ENCODE measurements at places on chromosomes 6 and 20.

DNA sequence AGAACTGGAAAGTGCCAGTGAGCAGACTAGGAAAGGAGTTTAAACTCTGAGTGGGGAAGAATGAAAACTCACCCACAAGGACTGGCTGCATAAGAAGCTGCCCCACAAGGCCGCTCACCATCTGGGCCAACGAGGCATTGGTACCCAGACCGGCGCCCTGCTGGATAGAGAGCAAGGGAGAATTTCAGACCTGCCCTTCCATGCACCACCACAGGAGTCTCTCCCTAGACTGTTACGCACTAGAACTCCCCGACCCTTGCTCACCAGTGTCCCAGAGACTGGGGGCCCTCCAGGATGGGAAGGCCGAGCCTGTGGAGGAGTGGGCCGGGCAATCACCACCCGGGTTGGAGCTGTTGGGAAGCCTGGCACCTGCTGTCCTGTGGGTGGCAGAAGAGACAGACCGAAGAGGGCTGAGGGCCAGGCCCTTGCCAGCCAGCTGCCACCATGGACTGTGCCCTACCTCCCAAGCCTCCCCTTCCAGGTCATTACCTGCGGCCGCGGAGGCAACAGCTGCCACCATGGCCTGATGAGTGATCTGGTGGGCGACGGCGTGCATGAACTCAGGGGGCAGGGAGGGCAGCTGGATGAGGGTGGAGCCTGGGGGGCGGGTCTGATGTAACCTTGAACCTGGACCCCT lies 8.5 kb downstream of the BAG6 start:
- DNase-seq = no peak

DNA sequence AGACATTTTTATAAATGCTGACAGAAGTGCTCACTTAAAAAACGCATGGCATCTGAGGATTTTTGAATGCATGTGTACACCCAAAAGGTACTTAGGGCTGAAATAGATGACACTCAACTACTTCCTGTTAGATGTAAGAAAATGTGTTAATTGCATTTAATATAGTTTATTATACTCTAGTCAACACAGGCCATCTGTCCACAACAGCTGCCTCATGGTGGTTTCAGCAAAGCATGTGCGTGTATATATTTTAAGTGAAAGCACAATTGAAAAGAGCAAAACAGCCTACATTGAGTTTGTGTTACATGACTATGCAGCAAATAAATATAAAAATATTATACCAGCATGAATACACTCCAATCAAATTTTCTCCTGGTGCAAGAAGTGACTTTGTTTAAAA lies 1233.0 kb upstream of the EYS start:
- no peak for DNase-seq

DNA sequence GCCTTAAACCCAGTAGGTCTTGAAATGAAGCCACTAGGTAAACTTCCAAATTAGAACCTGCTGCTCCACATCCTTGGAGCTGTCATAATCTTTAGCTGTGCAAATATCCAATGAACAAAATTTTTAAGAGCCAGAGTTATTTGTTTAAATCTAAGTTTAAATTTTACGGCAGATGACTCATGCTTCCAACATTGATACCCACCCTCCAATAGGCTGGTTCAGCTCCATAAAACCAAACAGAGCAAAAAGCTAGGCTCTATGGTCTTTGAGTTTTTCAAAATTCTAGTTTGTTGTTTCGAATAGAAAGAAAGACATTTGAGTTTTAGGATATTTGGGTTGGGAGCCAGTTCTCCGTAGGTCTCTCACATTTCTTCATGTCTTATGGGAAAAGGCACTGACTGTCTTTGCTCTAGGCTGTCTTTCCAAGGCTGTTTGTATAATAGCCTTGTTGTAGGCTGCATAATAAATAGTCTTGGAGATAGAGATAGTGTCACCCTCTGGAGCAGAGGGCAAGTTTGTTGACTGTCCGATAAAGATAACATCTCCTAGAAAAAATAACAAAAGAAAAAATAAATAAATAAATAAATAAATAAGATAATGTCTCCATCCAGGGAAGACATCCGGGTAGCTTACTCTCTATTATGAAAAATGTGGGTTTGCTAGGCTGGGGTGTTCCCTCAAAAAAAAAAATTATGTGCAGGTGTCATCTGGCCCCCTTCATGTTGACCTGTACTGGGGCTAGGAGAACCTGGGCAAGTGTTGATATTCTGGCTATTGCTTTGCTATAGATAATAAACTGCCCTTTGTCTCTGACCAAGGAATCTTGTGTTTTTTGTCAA lies 36.5 kb downstream of the SLC2A12 start:
- no peak for DNase-seq

DNA sequence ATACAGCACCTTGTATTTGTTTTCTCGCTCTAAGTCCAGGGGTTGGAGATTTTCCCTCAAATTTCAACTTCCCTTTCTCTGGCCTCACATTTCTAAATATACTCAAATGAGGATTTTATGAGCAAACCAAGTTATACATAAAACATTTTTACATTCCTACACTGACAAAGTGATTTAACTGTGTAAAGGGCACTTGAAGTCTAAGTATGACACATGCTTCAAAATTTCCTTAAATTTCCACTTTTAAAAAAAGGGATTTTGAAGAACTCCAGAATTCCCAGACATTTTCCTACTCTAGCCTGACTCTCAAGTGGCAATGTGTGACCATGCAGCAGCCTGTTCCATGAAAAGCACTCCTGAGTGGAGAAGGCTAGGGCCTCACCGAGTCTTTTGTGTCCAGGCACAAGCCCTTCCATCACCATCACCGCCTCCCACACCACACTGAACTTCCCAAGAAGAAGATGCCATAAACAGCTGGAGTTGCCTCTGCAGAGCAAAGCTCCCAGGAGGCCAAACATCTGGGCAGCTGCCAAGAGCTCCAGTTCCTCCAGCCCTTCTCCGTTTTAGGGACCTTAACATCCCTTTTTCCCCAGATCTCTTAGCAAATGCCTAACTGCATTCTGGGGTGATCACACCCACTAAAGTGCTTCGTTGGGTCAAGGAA lies 68.9 kb downstream of the NCR2 start:
- DNase-seq = no peak

DNA sequence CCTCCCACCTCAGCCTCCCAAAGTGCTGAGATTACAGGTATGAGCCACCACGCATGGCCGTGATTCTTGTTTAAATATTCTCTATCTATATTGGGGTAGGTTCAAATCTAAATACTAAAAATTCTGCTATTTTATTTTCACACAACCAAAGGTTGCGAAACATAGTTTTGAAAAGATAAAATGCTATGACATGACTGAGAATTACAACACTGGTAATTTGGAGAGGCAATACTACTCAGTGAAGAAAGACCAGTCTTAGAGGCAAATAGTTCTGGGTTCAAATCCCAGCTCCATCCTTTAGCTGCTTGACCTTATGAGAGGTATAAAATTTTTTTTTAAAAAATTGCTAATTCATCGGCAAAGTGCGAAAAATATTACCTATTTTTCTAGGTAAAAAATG lies 137.0 kb upstream of the PREP start:
- no peak for DNase-seq
